A549 treated with CORT108297 at 1 μM for 4 hours (cell line): ENCODE measurements at places on chromosomes 16 and 17. TPM values are rescaled to one million over a fixed set of nuclear protein-coding genes. Genes with fewer than 3 reads are reported as not detected.

ABCC12 gene
- 0.05 to 0.16 TPM (median 0.12 TPM) in 4 of 5 replicates, not detected in the other for total RNA-seq

GLP2R gene
- total RNA-seq = 7.2 to 12.5 TPM (median 10.4 TPM) in 5 replicates

RHBDL3 gene
- 2.5 to 6.0 TPM (median 4.4 TPM) in 5 replicates for total RNA-seq

SEC14L5 gene
- 0.01 to 0.04 TPM (median 0.03 TPM) in 5 replicates for total RNA-seq

DNAJA2 gene
- total RNA-seq = 71.3 to 85.7 TPM (median 72.8 TPM) in 5 replicates

TNFSF13 gene
- 0.61 to 0.79 TPM (median 0.68 TPM) in 5 replicates for total RNA-seq

CCL7 gene
- 0.12 to 0.24 TPM (median 0.16 TPM) in 5 replicates for total RNA-seq

KCNAB3 gene
- total RNA-seq = 1.7 to 3.1 TPM (median 2.6 TPM) in 5 replicates

SCARF1 gene
- total RNA-seq = 0.32 to 0.47 TPM (median 0.35 TPM) in 5 replicates

GRAP gene
- total RNA-seq = 0.14 to 0.29 TPM (median 0.21 TPM) in 5 replicates

CCDC200 gene
- not detected in 5 replicates for total RNA-seq

BIRC5 gene
- 100 to 110 TPM (median 107 TPM) in 5 replicates for total RNA-seq

WNK4 gene
- 0.58 to 1.4 TPM (median 1.3 TPM) in 5 replicates for total RNA-seq

TBC1D26 gene
- total RNA-seq = 0.02 TPM in 1 of 5 replicates, not detected in the others

NRN1L gene
- total RNA-seq = 0.14 to 0.32 TPM (median 0.27 TPM) in 4 of 5 replicates, not detected in the other

PROCA1 gene
- total RNA-seq = 1.0 to 1.7 TPM (median 1.1 TPM) in 5 replicates

DNAH17 gene
- 1.0 to 1.8 TPM (median 1.5 TPM) in 5 replicates for total RNA-seq

TPSD1 gene
- total RNA-seq = not detected in 5 replicates

KRTAP2-3 gene
- 0.11 to 0.18 TPM (median 0.17 TPM) in 3 of 5 replicates, not detected in the others for total RNA-seq

TRPV3 gene
- 0.24 to 0.46 TPM (median 0.37 TPM) in 5 replicates for total RNA-seq

CYGB gene
- total RNA-seq = 0.91 to 1.8 TPM (median 1.1 TPM) in 5 replicates

C1QTNF8 gene
- total RNA-seq = not detected in 5 replicates

RAC3 gene
- 22.8 to 41.7 TPM (median 37.9 TPM) in 5 replicates for total RNA-seq

TNFRSF17 gene
- not detected in 5 replicates for total RNA-seq

KRT32 gene
- total RNA-seq = 0.05 TPM in 1 of 5 replicates, not detected in the others

PIRT gene
- total RNA-seq = not detected in 5 replicates

PLXDC1 gene
- total RNA-seq = 0.09 to 0.41 TPM (median 0.27 TPM) in 5 replicates

PERCC1 gene
- not detected in 5 replicates for total RNA-seq

INCA1 gene
- 1.3 to 1.7 TPM (median 1.4 TPM) in 5 replicates for total RNA-seq

NFAT5 gene
- 4.3 to 8.2 TPM (median 6.3 TPM) in 5 replicates for total RNA-seq

UNC13D gene
- 4.5 to 5.2 TPM (median 5.0 TPM) in 5 replicates for total RNA-seq

ABCA9 gene
- total RNA-seq = 0.01 to 0.10 TPM in 2 of 5 replicates, not detected in the others

CORO6 gene
- 5.7 to 9.6 TPM (median 7.1 TPM) in 5 replicates for total RNA-seq

SLC16A13 gene
- total RNA-seq = 9.2 to 12.9 TPM (median 11.3 TPM) in 5 replicates

KREMEN2 gene
- 0.74 to 2.4 TPM (median 2.2 TPM) in 5 replicates for total RNA-seq

PRMT7 gene
- total RNA-seq = 29.9 to 35.1 TPM (median 30.7 TPM) in 5 replicates

RNF157 gene
- total RNA-seq = 5.1 to 6.0 TPM (median 5.7 TPM) in 5 replicates

LPO gene
- not detected in 5 replicates for total RNA-seq

KRTAP4-6 gene
- total RNA-seq = not detected in 5 replicates

TMEM204 gene
- not detected in 5 replicates for total RNA-seq

ZNF469 gene
- total RNA-seq = 8.3 to 15.5 TPM (median 13.0 TPM) in 5 replicates

MFAP4 gene
- total RNA-seq = 0.05 to 0.06 TPM in 2 of 5 replicates, not detected in the others

SDR42E1 gene
- 0.84 to 2.0 TPM (median 1.2 TPM) in 5 replicates for total RNA-seq

ZP2 gene
- total RNA-seq = not detected in 5 replicates

RAB37 gene
- total RNA-seq = 0.87 to 1.7 TPM (median 1.2 TPM) in 5 replicates

ZNF385C gene
- 0.09 to 0.29 TPM (median 0.23 TPM) in 5 replicates for total RNA-seq
